ENCODE measurements at places on chromosomes 4 and X.

DNA sequence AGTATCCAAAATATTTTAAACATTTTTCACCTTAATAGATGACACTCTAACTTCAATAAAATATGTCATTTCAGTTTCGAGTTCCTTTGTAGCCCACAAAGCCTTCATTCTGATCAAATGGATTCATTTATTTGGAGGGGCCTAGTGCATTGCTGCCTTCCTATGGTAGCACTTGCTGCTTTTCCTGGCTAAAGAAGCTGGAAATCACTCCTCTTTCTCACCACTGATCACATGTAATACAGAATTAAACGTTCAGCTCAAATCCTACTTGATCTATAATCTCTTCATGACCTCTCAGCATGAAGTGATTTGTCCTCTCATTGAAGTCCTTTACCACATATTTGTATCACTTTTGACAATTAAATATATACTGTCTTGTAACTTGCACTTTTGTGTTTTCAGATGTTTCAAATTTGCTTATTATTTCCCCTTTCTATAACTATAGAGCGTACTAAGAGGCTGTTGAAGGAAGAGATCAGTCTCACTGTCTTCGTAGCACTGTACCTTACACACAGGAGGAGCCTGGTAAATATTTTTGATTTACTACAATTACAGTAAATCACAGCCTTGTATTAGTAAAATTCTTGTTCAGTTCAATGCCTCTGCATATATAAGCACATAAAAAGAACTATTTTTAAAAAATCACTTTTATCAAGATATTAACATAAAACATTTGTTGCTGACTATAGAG is 555 bp downstream of the CFI start:
- DNase-seq = peak; percentile 54

GRCh38 chrX:17368002-17368401 is 7.0 kb upstream of the NHS start:
- DNase-seq = no peak

DNA sequence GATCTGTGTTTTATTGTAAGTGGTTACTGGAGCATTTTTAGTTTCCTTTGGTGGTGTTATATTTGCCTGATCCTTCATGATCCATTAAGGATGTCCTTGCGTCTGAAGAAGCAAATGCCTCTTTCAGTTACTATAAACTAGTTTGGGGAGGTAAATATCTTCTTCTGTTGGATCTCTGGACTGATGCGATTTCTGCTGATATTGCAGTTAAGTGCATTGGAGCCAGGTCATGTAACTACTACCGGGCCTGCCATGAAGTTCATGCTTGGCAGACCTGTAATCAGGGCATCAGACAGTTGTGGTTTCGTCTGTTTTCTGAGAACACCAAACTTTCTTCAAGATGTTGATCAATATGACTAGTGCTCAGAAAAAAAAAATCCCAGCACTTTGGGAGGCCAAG is 22.9 kb downstream of the ZNF718 start:
- DNase-seq = no peak

- DNase-seq = no peak
These were observed 136.0 kb downstream of the GABRB1 start for GRCh38 chr4:47167081-47168035.

GRCh38 chr4:164531336-164531735 is 222.6 kb upstream of the SMIM31 start:
- DNase-seq = no peak

DNA sequence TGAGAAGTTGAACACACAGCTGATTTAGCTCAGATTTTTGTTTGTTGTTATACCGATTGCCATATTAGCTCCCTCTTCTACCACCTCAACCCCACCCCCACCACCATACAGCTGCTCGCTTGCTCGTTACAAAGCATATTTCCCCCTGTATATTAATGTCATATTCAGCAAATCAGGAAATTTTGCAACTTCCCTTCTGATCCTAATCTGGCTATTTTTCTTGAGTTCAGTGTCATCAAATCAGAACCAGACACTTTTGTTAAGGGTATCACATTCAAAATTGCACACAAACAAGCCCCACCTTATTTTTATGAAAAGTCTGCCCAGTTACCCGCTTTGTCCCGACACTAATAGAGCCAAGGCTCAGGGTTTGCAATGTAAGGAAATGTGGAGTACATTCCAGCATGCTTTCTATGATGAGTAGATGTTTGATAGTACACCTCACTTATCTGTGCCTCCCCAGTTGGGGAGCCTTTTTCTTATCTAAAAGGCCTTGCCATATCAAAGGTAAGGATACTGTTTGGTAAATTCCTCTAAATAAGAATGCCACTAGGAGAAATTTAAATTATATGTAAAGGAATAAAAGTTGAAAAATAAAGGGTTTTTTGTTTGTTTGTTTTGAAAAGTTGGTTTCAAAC is 212.2 kb downstream of the CBR4 start:
- peak; percentile 65 for DNase-seq

DNA sequence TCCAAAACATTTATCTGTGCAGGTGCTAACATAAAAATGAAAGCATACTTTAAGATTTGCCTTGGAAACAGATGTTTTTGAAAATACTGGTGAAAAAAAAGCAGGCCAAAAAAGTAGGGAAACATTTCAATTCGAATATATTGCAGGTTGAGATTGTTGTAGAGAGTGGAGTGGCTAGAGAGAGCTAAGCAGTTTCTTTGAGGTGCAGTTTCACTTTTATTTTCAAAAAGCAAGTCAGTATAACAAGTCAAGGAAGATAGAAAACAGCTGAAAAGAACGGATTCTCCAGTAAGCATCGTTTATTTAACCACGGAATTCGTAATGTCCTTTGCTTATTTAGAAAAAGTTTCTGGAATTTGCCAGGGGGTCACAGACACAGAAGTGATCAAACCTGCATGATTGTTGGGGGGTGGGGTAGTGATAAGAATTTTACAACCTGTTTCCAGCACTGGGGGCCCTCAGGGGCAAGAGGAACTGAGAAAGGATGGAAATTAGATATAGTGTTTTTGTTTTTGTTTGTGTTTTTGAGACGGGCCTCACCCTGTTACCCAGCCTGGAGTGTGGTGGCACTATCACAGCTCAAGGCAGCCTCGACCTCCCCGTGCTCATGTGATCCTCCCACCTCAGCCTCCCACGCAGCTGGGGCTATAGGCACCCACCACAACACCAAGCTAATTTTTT is 175.0 kb downstream of the TENM3 start:
- DNase-seq = no peak
